ENCODE measurements at places on chromosomes 7 and 10.

DNA sequence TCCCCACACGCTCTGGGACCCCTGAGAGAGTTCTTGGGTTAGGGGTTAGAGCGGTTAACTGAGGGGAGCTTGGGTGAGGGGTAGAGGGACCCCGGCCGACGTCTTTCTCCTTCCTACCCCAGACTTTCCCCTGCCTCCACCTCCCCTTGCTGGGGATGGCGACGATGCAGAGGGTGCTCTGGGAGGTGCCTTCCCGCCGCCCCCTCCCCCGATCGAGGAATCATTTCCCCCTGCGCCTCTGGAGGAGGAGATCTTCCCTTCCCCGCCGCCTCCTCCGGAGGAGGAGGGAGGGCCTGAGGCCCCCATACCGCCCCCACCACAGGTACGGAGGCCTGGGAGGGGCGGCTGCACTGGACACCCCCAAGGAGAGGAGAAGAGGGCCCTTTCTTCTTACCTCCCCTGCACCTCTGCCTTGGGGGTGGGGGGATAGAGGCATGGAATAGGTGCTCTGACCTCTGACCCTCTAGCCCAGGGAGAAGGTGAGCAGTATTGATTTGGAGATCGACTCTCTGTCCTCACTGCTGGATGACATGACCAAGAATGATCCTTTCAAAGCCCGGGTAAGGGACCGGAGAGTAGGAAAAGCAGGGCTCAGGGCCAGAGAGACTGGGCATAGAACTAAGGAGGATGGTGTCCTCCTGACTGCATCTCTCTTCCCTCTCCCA is 1.1 kb downstream of the ZYX start:
- no peak for DNase-seq

DNA sequence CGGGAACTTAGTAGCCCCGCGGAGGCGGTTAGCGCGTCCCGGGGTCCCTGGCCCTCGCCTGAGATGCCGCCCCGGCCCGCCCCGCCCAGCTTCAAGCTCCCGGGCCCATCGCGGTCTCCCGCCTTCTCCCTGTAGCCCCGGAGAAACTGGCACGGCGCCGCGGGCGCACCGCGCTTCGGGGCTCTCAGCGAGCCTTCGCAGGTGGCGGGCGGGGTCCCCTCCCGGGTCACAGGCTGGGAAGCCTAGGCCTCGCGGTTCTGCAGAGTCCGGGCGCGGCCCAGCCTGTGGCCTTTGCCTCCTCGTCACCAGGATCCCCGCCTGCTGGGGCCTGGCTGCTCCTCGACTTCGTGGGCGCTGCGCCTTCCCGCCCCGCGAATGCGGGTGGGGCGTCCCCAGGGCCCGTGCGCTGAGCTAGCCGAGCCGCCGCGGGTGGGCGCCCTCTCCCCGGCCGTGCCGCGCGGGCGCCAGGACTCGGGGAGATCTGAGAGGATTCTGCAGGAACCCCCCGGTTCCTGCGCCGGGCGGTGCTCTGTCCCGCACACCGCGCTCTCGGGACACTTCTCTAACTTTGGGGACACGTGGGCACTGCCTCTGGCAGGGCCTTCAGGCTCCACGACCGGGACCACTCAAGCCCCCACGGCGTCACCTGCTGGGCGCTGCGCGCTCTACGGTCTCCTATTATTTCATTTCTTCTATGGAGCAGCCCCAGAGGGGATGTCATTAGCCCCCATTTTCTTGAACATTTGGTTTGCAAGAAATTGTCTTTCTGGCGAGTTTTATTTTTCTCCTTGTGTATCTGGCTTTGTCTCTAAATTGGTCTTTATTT is 682 bp upstream of the RGS10 start:
- DNase-seq, result peak; percentile 77

GRCh38 chr7:36871863-36872262 is 147.6 kb upstream of the AOAH start:
- no peak for DNase-seq

DNA sequence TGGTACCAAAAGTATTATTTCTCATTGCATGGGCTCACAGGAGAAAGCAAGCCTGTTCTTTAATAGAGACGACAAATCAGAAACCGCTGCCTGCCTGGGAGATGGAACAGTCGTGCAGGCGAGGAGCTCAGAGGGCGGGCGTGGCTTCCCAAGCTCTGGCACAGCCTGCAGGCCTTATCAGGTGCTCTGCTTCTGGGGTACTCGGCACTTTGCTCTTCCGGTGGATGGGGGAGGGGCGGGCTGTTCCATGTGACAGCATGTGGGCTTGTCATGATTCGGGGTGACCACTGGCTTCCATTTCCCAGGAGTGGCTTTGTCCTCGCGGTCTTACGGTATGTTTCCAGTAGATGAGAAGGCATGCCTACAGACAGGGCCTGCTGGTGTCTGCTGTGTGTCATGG is 228.6 kb downstream of the MGMT start:
- no peak for DNase-seq

GRCh38 chr7:21960922-21961321 is 15.2 kb upstream of the CDCA7L start:
- DNase-seq, result no peak

DNA sequence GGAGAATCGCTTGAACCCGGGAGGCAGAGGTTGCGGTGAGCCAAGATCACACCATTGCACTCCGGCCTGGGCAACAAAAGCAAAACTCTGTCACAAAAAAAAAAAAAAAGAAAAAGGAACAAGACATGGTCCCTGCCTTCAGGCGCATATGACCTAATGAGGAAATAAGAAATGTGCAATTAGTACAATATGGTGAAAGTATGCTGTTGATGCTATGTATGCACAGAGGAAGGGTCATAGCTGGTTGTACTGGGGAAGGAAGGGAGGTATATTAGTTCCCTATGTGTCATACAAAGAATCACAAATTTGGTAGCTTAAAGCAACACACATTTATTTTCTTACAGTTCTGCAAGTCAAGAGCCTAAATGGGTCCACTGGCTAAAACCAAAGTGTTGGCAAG is 97.8 kb upstream of the MPP7 start:
- no peak for DNase-seq

GRCh38 chr10:120318862-120319261 is 138.2 kb upstream of the PLPP4 start:
- no peak for DNase-seq

GRCh38 chr10:122445469-122445868 is 9.0 kb upstream of the ARMS2 start:
- no peak for DNase-seq

GRCh38 chr7:132256721-132257212 is 319.5 kb downstream of the PLXNA4 start:
- no peak for DNase-seq

DNA sequence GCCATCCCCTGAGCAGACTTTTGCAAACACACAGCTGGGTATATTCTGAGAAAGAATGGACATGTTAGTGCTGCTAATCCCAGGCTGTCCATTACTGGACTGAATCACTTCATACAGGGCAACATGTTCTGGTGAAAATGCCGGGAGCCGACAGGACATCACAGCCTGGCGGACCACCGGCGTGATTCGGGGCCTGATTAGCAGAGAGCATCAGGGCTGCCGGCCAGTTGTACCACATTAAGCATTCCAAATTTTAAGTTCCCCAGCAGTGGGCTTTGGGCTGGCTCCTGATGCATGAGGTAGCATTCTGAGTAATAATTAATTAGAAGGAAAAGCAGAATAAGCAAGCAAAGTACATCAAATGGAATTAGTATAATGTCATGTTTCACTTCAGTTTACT is 229.0 kb downstream of the GRID1 start:
- no peak for DNase-seq

DNA sequence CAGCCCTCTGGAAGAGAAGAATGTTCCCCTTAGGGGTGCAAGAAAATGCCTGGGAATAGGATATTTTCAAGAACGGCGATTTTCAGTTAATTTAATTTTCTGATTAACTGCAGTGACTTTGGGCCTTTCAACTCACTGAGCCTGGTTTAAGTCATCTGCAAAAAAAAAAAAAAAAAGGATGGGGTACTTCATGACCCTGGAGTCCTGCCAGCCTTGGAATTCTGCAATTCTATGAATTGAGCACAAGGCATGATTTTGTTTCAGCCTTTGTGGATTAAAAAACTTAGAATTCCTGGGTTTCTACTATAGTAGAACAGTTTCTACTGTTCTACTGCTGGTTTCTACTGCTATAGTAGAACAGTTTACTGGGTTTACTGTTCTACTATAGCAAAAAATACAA is 58.3 kb upstream of the CALD1 start:
- no peak for DNase-seq

DNA sequence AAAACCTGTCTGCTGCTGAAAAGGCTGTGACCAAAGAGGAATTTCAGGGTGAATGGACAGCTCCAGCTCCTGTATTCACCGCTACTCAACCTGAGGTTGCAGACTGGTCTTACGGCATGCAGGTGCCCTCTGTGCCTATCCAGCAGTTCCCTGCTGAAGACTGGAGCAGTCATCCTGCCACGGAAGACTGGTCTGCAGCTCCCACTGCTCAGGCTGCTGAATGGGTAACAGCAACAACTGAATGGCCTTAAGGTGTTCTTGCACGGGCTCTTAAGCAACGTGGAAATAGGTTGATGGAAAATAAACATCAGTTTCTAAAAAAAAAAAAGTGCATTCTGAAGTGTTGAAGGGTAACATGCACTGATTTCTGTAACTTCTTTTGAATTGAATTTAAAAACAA is 82.3 kb downstream of the DAGLB start:
- no peak for DNase-seq

GRCh38 chr7:45177801-45178200 is 20.2 kb downstream of the RAMP3 start:
- no peak for DNase-seq

GRCh38 chr10:113733635-113734034 is 17.8 kb upstream of the PLEKHS1 start:
- no peak for DNase-seq

DNA sequence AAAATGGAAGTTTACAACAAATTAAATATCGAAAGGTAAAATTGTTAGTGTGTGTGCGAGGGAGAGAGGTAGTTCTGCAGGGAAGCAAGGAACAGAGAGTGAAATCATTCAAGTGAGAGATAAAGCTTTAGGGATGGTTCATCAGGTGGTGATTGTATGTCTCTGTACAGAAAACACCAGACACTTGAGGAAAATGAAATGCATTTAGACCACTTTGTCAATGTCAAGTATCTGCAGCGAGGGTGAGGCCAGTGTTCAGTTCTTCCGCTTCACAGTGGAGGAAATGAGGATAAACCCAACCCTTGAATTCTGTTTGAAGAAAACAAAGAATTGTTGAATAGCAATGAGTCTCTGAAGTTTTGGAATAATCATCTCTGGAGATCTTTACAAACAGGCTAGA is 14.4 kb upstream of the ITGB1 start:
- DNase-seq, result no peak

- DNase-seq, result no peak
Observed at GRCh38 chr10:971150-971542, 17.1 kb upstream of the GTPBP4 start.

GRCh38 chr7:140677496-140677895 is 4.8 kb downstream of the ADCK2 start:
- DNase-seq, result no peak

GRCh38 chr7:108001764-108002725 is 916 bp downstream of the LAMB1 start:
- DNase-seq, result no peak

DNA sequence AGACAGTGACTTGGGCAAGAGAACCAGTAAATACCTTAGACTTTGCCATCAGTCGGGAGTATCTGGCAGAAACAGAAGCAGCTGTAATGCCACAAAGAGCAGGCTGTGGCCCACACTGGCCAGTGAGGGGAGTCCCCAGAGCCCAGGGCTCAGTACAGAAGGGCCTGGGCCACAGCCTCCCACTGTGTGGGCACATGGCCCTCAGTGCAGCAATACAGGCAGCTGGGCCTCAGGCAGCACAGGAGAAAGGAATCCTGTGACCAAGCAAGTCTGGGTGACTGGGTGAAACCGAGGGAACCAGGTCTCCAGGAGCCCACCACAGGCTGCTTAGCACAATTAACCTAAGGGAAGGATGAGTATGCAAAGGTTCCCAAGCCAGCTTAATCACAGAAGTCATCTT is 14.0 kb downstream of the WDR91 start:
- no peak for DNase-seq

- no peak for DNase-seq
Observed at GRCh38 chr7:135743907-135744731, 4.5 kb downstream of the FAM180A start.

DNA sequence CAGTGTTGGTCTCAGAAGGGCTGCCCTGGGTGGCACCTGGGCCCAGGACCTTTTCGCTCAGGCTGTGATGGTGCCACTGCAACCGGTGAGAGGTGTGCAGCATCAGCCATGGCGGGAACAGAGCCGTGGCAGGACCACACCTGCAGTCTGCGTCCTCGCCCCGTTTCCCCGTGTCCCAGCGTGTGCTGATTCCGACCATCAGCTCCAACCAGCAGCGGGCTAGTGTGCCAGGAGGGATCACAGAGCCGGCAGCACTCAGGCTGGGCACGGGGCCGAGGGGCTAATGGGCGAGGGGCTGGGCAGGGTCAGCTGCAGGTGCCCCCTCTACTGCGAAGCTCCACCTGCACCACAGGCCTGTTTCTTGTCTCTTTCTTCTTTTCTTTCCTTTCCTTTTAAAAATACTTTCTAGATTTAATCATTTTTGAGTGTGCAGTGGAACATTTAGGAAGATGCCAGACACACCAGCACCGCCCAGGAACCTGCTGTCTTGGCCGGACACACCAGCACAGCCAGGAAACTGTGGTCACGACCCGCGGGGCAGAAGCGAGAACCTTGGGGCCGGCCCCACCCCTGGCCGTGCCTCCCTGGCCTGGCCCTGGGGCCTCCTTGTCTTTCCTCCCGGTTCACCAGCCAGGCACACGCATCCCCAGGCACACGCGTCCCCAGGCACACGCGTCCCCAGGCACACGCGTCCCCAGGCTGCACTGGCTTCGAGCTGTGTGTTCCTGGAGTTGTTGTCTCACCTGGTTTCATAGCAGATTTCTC is 34.6 kb downstream of the ADGRA1 start:
- DNase-seq, result no peak

DNA sequence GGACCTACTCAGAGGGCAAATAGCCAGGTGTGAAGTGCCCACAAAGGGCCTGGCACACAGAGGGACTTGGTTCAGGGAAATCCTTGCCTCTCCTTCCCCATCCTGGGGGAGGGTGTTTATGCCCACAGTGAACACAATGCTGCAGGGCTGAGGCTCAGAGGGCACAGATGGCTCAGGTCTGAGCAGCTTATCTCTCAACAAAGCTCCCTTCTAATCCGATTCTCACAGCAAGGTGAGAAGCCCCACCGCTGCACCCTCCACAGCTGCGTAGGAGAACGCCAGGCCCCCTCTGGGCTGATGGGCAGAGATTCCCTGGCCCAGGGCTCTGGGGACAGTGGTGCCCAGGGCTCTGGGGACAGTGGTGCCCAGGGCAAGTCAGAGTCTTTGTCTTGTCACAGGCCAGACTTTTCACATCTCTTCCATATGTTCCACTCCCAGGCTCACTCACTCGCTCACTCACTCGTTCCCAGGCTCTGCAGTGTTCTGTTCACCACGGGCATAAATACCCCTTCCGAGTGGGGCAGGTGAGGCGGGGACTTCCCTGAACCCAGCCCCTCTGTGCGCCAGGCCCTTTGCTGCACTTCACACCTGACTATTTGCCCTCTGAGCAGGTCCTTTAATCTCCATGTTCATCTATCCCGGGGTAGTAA is 8.7 kb upstream of the CDHR1 start:
- no peak for DNase-seq

GRCh38 chr10:3151889-3152565 is 20.6 kb downstream of the PITRM1 start:
- no peak for DNase-seq

GRCh38 chr7:15681631-15682030 is 4.9 kb downstream of the MEOX2 start:
- no peak for DNase-seq

GRCh38 chr10:61662794-61663259 is at the start of gene CABCOCO1:
TSS of gene CABCOCO1 (plus strand) at chr10:61662929. CDS start at chr10:61662973, 44 bp downstream.
- DNase-seq, result no peak
